ENCODE measurements at places on chromosomes 2 and 18. TPM values are rescaled to one million over a fixed set of nuclear protein-coding genes. Genes with fewer than 3 reads are reported as not detected.

DNA sequence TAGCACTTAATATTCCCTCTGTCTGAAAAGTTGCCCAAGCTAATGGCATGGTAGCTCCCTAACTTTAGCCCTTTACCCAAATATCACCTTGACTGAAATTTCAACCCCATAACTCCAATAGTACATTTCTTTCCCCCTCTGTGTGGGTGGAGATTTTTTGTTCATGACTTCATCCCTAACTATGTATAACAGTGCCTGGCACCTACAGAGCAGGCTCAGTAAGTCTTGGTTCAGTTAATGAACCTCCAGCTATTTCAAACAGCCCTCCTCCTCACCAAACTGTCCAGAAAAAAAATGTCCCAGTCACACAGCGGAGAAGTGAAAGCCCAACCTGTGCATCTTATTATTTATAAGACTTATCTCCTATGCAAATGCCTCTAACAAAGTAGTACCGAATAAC is 18.6 kb downstream of the BUB1 start:
- no peak for DNase-seq

DNA sequence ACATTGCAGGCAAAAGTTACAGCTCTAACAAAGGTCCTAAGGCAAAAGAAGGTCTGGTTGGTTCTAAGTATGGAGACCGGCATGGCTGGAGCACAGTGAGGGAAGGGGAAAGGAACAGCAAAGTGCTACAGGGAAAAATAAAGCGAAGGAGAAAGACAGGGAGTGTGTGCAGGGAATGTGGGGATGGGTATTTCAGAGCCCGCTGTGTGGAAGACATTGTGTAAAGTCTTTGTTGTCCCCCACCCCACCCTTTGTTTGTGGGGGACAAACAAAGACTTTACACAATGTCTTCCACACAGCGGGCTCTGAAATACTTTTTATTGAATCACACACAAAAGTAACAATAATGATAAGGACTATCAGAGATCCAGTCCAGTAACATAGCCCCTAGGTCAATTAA is 28.9 kb upstream of the C2orf15 start:
- DNase-seq = no peak

DNA sequence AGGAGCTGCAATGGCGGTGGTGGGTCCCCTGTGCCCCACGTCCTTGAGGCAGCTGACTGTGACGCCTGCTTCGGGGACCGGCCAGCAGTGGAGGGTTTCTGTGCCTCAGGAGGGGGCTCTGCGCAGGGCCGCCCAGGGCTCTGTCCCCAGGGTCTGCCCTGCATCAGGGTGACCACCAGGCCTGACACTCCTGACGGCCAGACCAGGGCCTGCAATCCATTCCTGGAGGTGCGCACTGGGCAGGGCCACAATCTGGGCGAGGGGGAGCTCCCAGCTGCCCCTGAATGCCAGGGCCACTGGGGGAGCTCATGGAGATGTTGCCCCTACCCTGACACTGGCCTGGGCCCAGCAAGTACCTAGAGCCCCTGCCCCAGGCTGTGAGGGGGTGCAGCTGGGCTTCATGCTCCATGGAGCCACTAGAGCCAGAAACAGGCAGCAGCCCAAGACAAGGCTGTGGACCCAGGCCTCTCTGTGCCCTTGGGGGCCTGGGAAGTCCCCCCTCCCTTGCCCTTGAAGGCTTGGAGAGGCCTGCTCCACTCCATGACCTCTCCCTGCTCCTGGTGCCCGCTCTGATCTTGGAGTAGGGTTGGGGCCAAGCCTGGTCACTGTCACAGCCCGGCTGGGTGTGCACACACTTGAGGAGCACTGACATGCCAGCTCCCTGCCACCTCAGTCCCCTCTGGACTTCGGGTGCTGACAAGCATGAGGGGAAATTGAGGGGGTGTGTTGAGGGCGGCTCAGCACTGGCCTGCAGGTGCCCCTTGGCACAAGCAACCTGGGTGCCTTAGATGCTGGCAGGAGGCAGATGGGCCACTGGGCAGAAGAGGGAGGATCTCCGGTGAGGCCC is 55.9 kb downstream of the LDAH start:
- no peak for DNase-seq

Gene ZSWIM2
- not detected for total RNA-seq

Gene IL36RN
- total RNA-seq = not detected
